Tongue (tissue), 3 donors: ENCODE measurements at places on chromosomes 5 and 9. TPM values are rescaled to one million over a fixed set of nuclear protein-coding genes. Genes with fewer than 3 reads are reported as not detected.

DNA sequence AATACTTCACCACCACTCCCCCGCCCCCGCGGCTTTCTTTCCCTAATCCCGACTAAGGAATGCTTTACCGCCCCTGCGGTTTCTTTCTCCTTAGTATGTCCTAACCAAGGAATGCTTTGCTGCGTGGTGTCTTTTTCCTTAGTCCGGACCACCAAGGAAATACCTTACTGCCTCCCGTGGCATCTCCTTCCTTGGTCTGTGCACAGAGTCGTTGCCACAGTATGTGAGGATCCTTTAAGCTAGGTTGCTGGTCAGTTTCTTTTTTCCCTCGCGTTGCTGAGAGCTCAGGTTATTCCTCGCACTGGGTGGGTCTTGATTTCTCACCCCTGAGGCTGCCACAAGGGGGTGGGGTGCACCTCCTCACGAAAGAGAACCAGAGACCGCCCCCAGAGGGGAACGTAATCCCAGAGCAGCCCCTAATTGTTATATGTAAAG lies 309.4 kb downstream of the NR3C1 start:
- no peak for DNase-seq

- DNase-seq, result peak; percentile 21
Measured at GRCh38 chr5:175706499-175706898, 48.6 kb downstream of the HRH2 start.

- DNase-seq, result no peak
Measured at GRCh38 chr9:131028221-131028884, 19.4 kb downstream of the LAMC3 start.

The EPB41L4A gene
- 9.7 TPM for total RNA-seq

The GABRA6 gene
- not detected for total RNA-seq

The MARCHF3 gene
- 5.1 TPM for total RNA-seq
